ENCODE measurements at places on chromosomes 7 and 10.

DNA sequence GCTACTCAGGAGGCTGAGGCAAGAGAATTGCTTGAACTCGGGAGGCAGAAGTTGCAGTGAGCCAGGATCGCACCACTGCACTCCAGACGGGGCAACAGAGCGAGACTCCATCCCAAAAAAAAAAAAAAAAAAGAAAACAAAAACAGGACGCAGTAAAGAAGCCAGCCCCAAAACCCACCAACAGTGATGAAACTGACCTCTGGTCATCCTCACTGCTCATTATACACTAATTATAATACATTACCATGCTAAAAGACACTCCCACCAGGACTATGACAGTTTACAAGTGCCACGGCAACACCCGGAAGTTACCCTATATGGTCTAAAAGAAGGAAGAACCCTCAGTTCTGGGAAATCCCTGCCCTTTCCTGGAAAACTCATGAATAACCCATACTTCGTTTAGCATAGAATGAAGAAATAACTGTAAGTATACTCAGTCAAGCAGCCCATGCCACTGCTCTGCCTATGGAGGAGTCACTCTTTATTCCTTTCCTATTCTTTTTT is 40.0 kb upstream of the EIF4H start:
- DNase-seq: no peak

- peak; percentile 45 for DNase-seq
Observed at GRCh38 chr10:100364735-100365391, 17.8 kb downstream of the SCD start.

DNA sequence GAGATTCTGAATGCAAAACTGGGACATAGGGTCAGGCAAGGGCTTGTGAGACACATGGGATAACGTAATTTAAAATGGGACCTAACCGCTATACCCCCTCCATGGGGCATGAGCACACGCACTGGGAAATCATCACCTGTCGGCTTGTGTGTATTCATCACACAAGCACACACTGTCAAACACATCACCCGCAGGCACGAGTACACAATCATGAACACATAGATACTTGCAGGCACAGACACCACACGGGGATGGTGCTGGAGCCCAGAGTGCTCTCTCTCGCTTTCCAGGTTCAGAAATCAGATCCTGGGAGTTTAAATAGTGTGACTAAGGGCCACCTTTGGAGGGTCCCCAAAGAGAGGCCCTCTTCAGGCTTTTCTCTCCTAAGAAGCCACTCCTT is 19.6 kb upstream of the TLX1 start:
- no peak for DNase-seq

DNA sequence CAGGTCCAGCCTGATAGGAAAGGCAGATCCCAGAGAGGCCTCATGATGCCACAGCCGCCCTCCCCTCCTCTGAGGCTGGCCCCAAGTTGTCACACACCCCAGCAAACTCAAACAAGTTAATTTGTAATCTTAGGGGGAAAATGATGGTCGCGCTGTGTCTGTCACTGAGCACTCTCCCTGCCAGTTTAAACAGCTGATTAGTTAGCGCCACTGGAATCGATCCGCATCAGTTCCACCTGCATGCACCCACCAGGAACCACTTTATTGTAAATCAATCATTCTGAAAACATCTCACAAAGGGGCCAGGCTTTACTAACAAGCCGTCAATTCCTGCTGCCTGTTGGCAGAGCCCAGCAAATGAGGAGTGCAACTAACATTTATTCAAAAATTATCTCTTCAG is 870.9 kb downstream of the KCNMA1 start:
- DNase-seq: no peak

- peak; percentile 12 for DNase-seq
Observed at GRCh38 chr7:135385209-135385608, 124.7 kb downstream of the CNOT4 start.
